ENCODE measurements at places on chromosomes 3 and 15.

DNA sequence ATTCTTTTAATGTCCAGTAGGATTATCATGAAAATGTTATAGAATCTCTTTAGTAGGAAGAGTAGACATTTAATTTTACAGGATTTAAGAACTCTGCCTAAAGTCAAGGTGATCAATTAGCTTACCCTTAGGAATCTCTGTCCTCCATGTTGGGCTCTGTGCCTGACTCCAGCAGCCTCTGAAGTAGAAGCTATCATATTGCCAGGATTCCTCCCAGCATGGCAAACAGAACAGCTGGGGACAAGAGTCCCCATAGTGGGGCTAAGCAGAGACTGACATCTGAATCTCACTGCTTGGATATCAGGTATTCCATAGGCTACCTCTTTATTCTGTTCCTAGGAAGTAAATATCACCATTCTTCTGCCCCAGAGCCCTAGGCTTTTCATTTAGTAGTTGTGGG is 1.5 kb downstream of the SLC15A2 start:
- no peak for DNase-seq

- no peak for DNase-seq
Observed at GRCh38 chr15:41336549-41336948, 3.9 kb downstream of the NUSAP1 start.

DNA sequence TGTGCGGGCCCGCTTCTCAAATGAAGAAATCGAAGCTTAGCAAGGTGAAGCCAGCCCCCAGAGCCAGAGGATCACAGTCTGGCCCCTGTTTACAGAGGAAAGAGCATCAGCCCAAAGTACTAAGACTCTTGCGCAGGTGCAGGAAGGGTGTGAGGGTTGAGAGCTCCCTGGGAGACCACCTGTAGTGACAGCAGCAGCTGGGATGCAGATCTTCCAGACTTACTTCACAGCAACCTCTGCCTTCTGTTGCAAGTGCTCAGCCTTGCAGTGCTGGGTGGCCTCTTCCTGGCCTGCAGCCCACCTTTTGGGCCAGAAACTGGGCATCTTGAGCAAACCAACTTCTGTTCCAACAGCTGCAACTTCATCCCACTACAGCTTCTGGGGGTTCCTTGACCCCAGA is 19.7 kb downstream of the SPATA12 start:
- DNase-seq = no peak

DNA sequence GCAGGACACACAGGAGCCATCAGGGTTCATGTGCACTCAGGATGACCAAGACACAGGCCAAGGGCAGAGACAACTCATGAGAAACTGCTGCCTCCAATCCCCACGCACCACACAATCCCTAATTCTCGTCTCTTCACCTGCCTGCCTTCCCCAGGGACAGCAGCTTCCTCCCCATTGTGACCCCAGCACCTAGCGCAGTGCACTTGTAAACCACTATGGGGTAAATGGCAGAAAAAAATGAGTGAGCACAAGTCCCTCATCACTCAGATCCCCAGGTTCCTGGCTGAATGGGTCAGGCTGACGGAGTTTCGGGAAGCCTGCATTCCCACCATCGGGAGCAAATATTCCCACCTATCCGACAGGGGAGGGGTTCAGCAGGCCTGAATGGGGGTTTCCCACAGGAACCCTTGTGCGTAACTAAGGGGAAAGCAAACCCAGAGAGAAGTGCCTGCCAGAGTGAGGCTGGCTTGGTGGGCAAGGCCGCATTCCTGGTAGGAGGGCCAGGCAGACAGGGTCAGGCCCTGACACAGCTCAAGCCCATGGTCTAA is 18.8 kb downstream of the PLXNB1 start:
- no peak for DNase-seq

DNA sequence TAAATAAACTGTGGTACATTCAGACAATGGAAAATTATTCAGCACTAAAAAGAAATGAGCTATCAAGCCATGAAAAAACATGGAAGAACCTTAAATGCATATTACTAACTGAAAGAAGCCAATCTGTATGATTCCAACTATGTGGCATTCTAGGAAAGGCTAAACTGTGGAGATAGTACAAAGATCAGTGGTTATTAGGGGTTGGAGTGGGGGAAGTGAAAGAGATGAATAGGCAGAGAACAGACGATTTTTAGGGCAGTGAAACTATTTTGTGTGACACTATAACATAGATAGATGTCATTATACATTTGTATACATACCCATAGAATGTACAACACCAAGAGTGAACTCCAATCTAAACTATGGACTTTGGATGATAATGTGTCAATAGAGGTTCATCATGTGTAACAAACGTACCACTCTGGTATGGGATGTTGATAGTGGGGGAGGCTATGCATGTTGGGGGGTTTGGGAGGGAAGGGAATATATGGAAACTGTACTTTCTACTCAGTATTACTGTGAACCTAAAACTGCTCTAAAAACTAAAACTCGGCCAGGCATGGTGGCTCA is 29.0 kb downstream of the RAB27A start:
- no peak for DNase-seq

GRCh38 chr15:28912422-28912821 is 26.6 kb downstream of the APBA2 start:
- no peak for DNase-seq

DNA sequence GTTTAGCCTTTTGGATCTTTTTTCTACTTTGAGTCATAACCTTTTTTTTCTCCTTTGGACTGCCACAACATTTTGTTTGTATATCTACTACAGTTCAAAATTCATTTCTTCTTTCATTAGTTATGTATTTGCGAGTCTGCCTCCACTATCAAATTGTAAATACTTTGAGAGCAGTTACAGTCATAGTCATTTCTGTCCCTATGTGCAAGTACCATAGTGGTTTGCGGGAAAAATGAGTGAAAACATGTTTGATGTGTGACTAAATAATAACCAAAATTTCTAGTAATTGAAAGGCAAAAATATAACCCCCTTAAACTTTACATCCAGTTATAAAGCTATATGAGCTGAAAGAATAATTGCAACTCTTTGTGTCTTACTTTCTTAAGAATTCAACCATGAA is 45.8 kb upstream of the CCDC50 start:
- DNase-seq = no peak

DNA sequence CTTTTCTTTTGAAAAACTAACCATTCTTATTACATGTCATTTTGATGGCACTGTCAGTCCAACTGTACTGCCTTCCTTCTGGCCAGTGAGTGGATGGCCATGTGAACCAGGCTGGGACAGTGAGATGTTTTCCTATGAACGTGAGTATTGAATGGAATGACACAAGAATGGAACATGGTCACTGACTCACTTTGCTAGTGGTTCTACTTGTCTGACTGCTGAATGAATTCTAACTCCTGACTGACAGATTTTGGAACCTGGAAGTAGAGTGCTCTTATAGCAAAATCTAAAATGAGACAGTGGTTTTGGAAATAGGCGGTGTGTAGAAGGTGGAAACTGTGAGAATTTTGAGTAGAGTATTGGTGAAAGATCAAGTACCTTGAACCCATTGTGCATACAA is 606.9 kb upstream of the KCNMB2 start:
- no peak for DNase-seq

All from amniotic stem cell (primary cell).